ENCODE measurements at places on chromosomes 11 and 22.

- DNase-seq = no peak
These were observed 35.0 kb upstream of the SCGB1A1 start for GRCh38 chr11:62383822-62384221.

DNA sequence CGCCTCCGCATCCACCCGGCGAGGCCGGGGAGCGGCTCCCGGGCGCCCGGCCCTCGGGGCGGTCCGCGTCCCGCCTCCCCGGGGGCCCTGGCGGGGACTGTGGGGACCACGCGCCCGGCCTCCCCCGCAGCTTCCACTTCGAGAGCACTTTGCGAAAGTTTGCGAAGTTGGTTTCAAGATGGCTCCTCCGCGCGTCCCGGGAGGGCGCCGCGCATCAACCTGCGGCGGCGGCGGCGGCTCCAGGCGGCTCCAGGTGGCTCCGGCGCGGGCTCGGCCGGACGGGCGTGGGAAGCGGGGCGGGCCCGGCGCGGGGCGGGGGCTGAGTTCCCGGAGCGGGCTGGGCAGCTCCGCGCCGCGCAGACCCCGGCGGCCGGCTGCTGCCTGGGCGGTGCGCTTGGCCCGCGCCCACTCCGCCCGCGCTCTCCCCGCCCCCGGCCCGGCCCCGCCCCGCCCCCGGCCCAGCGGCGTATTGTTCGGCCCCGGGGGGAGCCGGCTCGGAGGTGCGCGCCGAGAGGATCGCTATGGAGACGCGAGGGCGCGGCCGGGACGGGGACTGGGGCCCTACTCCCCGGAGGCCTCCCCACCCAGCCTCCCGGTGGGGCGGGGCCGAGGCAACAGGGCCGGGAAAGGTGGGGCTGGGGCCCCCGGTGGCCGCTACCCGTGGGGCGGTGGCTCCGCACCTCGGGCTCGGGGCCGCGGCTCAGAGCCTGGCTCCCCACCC lies at the start of gene CELSR1:
CELSR1 (minus strand) TSS at position 396 of the 721 bp plus-strand sequence. CDS start 450 bp downstream, outside the sequence.
- DNase-seq = peak; percentile 84

DNA sequence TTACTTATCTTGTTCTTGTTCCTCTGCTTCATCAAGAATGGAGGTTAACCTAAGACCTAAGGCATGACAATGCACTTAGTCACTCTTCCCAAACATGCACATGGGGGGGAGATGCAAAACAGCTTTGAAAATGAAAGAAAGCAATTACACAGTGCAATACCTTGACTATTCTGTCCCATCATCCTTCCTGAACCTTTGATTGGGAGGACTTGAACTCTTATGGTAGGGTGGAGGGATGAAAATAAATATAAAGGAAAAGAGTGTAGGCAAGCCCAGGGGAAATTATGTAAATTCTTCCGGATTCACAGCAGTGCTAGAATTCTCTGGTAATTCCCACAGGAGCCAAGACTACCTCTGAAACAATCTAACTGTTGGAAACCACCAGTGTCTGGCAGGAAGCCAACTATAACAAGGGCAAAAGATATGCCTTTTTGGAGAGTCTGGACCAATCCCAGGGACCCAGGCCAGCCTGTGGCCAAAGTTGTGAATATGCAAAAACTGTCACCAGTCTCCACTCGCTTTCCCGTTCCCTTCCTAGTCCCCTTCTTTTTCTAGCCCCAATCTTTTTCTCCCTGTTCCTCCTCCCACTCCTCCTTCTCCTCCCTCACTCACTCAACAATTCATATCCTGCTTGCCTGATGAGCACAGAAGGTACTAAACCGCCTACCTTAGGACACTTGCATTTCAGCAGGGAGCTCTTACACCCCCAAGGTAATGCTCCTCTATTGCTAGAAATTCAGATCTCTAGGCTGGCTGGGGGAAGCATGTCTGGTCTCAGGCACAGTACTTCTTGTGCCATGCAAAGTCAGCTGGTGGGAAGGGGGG lies 2.5 kb upstream of the RCN1 start:
- DNase-seq = peak; percentile 35

- DNase-seq = no peak
These were observed 1.8 kb upstream of the OR5B21 start for GRCh38 chr11:58509748-58510147.

DNA sequence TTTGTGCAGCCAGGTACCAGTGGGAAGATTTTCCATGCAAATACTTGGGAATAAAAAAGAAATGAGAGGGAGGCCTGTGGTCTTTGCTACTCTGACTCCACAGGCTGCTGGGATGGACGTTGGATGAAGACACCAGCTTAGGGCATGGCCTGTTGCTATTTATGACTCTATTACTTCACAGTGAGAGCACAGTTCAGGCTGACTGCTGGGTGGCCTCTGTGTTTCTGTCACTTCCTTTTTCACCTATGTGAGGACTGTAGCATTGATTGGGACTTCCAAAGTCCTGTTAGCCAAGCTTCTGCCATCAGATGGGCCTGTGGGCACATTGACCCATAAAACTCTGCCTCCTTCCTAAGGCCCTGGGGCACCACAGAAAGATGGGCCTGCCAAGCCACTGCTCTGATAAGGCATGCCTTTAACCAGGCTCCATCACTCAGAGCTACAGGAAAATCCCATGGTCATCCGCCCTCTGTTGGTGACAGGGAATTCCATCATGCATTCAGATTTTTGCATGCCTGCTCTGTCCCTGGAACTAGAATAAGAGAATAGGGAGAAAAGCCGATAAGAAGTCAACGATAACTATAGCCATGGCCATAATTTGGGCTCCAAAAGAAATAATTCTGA lies 64.6 kb downstream of the KCNJ1 start:
- DNase-seq = no peak

GRCh38 chr11:105911454-105911853 lies 110.6 kb downstream of the MSANTD4 start:
- no peak for DNase-seq

GRCh38 chr11:16801288-16801980 lies 63.0 kb downstream of the C11orf58 start:
- DNase-seq = no peak

- DNase-seq = no peak
These were observed 15.0 kb upstream of the YWHAH start for GRCh38 chr22:31929167-31929930.

DNA sequence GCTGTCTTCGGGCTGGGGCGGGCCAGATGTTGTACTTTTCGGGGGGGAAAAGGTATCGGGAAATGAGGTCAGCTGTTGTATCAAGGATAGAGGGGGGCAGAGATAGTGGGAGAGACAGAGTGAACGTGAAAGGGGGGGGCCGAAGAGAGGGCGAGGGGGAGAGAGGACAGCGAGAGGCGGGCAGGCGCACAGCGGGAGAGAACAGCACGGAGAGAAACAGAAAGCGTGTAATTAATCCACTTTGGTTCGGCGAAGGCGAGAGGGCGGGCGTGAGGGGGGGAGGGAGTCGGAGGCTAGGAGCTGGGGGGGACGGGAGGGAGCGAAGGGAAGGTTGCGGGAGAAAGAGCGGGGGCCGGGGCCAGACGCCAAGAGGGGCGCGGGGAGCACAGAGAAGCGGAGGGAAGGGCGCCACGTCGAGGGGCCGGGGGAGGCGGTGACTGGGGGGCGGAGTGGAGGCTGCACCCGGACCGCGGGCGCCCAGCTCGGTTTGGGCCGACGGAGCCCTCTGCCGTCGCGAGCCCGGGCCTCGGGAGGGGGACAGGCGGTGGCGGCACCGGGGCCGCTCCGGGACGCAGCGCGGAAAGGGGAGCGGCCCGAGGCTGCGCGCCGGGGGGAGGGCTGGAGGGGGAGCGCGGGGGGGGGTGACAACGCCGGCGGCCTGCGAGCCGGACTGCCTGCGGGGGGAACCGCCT lies 612 bp downstream of the IGF2 start:
- DNase-seq = peak; percentile 17

DNA sequence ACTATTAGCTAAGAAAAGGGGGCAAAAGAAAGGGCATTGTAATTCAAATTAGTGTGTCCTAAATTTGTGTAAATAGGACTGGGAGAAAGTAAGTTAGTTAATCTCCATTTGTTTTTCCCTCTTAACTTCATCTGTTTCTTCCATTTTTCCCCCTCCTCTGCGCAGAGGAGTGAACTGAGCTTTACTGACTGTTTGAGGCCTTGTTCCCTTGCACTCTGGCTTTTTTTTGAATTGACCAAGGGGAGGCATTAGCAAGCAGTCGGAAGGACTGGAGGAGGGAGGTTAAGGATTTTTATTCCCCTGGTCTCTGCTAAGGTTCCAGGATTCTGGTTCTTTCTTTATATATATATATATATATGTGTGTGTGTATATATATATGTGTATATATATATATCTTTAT lies 15.2 kb upstream of the FANCF start:
- DNase-seq = no peak

GRCh38 chr11:3913921-3914320 lies 58.5 kb downstream of the STIM1 start:
- no peak for DNase-seq

- DNase-seq = no peak
These were observed 18.1 kb downstream of the P2RX3 start for GRCh38 chr11:57356268-57356667.

GRCh38 chr11:120326228-120326627 lies 1.1 kb downstream of the TLCD5 start:
- no peak for DNase-seq

DNA sequence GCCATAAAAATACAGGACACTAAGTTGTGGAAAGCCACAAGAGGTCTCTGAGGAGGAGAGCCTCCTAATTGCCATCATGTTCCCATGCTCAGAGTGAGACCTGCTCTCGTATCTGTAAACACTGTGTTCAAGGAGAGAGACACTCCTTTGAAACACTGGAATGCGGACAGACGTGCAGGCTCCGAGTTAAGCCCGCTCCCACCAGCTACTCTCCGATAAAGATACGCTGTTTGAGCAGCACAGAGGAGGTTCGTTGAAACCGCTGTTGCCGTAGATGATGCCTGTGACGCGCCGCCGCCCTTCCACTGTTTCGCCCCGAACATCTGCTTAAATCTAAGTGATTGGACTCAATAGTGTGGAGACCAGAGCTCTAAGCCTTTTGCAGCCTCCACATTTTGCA lies 25.1 kb downstream of the NUP50 start:
- no peak for DNase-seq

- DNase-seq = no peak
These were observed 5.1 kb downstream of the KRTAP5-7 start for GRCh38 chr11:71532036-71532610.

- DNase-seq = no peak
These were observed 31.2 kb downstream of the NFAM1 start for GRCh38 chr22:42400811-42401534.

GRCh38 chr11:75503531-75504099 lies 22.1 kb downstream of the GDPD5 start:
- DNase-seq = no peak

- DNase-seq = no peak
These were observed 28.1 kb upstream of the LDHA start for GRCh38 chr11:18366286-18366685.

DNA sequence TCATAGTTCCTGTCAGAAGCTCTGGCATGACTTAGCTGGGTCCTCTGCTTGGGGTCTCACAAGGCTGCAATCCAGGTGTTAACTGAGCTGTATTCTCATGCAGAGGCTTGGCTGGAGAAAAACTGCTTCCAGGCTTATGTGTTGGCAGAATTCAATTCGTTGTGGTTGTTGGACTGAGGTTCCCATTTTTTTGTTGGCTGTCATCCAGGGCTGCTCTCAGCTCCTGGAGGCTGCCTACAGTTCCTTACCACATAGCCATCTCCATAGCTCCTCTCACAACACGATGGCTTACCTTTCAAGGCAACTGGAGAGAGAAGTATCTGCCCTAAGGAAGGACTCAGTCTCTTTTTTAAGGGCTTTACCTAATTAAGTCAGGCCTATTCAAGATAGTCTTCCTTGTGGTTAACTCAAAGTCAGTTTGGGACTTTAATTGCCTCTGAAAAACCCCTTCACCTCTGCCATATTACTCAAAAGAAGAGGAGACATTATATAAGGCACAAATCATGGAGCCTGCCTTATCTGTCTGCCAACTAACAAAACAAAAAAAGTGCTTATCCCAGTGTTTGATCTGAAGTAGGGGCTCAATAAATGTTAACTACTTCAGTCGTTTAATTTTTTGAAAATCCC lies 35.2 kb downstream of the OR2AG2 start:
- no peak for DNase-seq

DNA sequence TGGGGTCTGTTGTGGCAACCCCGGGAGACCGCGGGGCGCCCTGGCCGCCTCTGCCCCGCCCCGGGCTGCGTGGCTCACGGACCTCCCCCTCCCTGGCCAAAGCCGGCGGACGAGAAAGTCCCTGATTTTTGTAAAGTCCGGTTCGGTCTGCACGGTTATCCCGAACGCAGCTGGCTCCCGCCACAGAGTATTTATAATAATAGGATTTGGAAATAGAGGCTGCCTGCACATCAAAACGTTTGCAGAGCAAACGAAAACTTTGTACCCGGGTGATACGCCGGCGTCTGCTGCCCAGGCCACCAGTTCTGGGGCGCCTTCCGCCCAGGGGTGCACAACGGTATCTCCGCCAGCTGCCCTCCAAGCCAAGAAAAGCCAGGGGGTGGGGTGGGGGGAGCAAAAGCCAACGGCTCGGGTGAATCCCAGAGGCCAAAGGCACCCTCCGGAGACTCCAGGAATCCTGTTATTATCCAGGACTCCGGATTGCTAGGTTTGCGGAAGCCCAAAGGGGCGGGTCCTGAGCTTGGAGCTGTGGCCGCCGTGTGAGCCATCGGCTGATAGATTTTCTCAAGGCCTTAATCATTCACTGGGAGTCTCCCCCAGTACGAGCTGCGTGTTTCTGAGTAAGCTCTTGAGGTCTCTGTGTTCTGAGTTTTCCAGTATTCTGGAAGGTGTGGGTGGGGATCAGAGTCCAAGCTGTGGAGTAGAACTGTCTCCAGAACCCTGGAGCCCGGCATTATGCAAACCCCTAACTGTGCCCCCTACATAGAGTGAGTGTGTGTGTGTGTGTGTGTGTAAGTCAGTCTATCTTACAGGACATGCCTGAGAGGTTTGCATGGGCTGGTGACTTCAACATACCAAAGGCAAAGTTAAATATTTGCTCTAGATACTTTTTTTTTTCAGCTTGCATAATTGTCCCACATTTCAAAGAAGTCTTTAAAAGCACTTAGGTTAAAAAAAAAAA lies 673 bp upstream of the SHANK2 start:
- DNase-seq = peak; percentile 65

GRCh38 chr22:31089160-31090100 lies 8.3 kb downstream of the SMTN start:
- peak; percentile 83 for DNase-seq

DNA sequence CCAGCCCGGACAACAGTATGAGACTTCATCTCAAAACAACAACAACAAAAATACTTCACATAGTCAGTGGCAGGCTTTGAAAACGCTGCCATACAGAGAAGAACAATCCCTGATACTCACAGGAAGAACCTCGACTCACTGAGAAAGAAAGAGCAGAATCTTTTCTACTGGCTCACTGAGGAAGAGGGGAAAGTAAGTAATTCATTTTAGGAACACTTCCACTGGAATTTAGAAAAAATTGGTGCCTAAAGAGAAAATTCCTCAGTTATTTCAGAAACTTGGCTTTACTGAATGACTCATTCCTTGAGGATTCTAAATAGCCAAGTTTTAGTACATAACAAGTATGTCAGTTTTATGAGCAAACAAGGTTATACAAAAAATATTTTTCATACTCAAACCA lies 12.3 kb downstream of the NARS2 start:
- no peak for DNase-seq

GRCh38 chr11:34953955-34954354 lies 37.5 kb downstream of the PDHX start:
- no peak for DNase-seq

- no peak for DNase-seq
These were observed 175.3 kb downstream of the IGLL1 start for GRCh38 chr22:23404689-23405365.

- DNase-seq = no peak
These were observed 34.7 kb downstream of the USP35 start for GRCh38 chr11:78223320-78223954.

- DNase-seq = no peak
These were observed 4.2 kb upstream of the CTSC start for GRCh38 chr11:88341522-88342251.
